ENCODE measurements at places on chromosomes 6 and 20.

DNA sequence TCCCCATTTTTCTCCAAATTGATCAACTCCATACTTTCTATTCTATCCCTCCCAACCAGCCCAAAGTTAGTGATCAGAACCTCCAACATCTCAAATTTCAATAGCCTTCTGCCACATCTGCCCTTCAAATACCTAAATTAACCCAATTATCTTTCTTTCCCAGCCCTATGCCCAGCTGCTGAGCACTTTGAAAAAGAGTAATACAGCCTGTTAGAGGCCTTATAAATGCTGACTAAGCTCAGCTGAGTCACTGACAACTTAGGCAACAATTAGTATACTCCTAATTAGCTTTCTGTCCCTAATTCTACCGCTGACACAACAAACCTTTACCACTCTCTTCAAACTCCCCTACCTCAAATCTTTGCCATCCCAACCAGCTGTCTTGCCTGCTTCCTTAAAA is 23.5 kb downstream of the RUNX2 start:
- no peak for DNase-seq

GRCh38 chr6:11374036-11375010 is 141.9 kb upstream of the NEDD9 start:
- no peak for DNase-seq

- DNase-seq, result no peak
These were observed 29.5 kb downstream of the MTHFD1L start for GRCh38 chr6:150894935-150895552.

DNA sequence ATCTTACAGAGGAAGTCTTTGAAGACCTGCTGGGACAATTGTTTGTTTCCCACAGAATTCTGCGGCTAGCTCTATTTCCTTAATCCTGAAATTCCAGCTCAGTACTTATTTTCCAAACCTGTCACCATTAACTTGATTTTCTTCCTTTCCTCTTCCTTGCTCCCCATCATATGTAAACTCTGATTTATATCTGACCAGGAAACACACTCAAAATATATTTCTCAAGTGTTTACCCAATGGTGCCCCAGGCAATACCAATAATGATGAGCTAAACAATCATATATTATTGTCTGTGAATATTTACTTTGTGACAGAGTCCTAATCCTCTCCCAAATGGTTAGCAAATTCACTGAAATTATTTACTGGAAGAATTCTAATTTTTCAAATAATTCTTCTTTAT is 597.3 kb downstream of the PKHD1 start:
- no peak for DNase-seq

- DNase-seq, result no peak
These were observed 88.8 kb downstream of the DZANK1 start for GRCh38 chr20:18377896-18378481.

DNA sequence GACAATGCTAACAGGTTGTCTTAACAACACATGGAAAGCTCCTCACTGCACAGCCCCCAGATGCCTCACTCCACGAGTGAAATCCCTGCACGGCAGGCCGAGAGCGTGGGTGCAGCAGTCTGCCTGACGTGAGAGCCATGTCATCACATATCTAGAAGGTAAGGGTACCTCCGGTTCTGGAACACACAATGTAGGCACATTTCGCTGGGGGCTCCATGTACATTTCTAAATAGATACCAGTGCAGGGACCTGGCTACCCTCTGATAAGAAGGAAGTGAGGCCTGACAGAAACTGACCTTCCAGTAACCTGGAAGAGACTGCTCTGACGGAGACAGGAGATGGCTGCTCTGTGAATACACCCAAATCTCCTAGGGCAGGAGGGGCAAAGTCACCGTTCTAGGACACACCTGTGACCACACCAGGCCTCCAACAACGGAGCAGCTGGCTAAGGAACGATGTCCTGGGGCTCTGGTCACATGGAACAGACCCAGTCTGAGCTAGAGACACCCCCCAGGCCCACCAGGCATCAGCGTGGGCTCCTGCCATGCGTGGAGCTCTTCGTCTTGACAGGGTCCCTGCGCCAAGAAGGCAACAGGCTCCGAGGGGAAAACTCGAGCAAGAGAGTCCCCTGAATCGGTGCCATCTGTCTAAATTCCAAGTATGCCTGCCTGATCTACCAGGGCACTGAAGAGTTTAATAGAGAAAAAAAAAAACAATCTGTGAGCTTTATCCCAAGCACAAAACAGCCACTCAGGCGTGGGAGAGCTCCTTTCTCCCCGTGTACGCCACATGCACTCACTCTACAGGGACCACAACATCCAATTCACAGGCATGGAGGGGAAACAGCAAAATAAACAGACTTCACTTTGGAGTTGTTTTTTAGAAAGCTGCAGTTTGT is 27.5 kb downstream of the RNASET2 start:
- no peak for DNase-seq

- no peak for DNase-seq
These were observed 735.0 kb downstream of the EPHA7 start for GRCh38 chr6:92684386-92684785.

DNA sequence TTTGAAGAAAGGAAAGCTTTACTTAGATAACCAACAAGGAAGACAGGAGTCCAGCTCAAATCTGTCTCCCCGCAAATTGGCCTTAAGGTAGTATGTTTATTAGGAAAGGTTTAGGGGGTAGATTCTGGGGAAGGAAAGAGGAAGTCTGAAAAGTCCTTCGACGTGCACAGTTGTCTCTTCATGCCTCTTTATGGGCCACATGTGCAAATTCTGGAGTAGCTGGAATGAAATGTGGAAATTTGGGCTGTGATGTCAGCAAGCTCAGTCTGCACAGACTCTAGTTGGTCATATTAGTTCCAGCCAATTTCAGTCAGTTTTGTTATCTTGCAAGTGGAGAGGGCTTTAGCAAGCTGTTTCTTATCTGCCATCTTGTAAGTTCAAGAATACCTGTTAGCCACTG is 50.1 kb downstream of the NUP153 start:
- no peak for DNase-seq

GRCh38 chr6:33276864-33277662 is at the start of gene B3GALT4:
Gene B3GALT4, plus strand, starts transcription at chr6:33277123. Its CDS starts 297 bp downstream, at chr6:33277420.
- peak; percentile 96 for DNase-seq

DNA sequence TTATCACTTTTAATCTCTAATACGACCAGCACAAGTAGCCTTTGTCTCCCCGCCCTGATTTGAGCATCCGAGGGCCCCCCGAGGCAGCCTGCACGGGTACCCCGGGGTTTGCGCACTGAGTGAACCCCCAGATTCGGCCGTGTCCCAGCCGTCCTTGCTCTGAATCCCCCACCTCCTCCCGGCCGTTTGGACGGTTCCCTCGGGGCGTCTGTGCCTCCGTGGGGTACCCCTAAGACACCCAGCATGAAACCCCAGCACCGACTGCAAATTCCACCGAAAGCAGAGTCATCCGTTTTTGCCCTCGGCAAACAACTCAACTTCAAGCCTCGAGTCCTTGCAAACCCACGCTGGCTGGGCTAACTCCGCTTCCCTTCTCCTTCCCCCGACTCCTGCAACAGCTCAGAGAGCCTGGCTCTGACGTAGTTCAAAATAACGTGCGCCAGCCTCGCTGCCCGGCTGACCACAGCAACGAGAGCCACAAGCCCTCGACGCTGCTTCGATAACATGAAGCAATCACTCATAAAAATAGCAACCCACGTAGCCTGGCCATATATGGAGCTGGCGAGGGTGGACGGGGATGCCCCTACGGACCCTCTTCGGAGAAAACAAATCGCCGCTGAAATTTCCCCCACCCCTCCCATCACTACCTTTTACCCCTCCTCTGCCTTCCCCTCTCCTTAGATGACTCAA is 764 bp upstream of the SNAP25 start:
- no peak for DNase-seq

DNA sequence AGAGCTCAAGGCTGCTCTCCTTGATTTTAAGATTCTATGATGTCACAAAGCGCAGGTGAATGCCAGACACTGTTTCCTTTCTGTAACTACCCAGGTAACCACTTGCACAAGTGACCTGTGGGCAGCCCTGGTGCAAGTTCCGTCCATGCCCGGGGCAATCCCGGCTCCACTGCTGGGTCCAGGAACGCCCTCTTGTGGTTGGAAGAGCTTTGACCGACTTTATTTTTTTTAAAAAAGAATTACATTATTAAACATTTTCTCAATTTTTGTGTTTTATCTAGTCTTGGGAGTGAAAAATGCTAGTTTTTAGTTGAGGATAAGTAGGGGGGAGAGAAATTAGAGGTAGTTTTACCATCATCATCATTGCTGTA is 695.2 kb downstream of the QKI start:
- no peak for DNase-seq

- DNase-seq, result no peak
These were observed 215.0 kb downstream of the ARID1B start for GRCh38 chr6:156992020-156992804.

GRCh38 chr6:131430531-131430930 is 142.5 kb upstream of the ARG1 start:
- DNase-seq, result no peak

DNA sequence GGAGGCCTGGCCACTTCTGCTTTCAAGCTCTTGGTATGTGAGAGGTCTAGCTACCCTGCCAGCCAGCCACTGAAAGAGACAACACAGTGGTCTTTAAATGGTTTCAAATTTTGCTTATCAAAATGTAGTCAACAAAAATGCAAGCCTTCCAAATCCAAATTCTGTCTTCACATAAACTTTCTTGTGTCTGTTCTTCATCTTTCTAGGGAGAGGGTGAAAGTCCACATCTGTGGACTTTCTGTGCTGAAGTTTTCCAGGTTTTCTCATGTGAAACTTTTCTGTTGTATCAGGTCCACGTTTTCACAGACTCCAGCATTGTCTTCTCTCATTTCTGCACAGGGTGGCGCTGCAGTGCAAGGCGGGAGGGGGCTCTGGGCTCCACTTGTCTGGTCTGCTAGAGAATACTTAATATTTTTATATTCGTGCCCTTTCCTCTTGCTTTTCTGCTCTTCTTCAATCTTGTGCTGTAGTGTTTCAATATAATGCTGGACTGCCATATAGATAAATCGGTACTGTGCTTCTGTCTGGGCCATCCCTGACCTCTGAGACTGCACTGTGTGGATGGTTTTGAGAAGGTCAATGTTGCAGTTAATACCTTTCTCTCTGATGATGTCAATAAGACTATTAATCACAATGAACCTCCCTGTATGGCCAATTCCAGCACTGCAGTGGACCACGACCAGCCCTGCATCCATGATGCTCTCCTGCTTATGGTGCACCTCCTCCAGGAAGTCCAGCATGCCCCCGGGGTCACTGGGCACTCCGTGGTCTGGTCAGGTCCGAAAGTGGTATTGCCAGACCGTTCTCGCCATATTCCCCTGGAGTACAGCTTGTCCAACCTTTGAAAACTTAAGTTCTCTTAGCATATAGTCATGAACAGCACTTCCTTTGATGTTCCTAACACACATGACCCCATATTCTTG is 161.6 kb upstream of the TNFAIP3 start:
- DNase-seq, result peak; percentile 90

GRCh38 chr20:1431158-1431557 is 35.5 kb downstream of the NSFL1C start:
- DNase-seq, result no peak

- DNase-seq, result peak; percentile 90
These were observed 619 bp downstream of the RREB1 start for GRCh38 chr6:7108196-7108963.

- no peak for DNase-seq
These were observed 40.5 kb downstream of the METTL24 start for GRCh38 chr6:110317646-110318045.

GRCh38 chr6:134258849-134259306 is 59.0 kb downstream of the SGK1 start:
- no peak for DNase-seq

GRCh38 chr6:87277123-87277522 is 45.3 kb upstream of the SMIM8 start:
- no peak for DNase-seq

GRCh38 chr6:148027201-148027600 is 315.4 kb upstream of the SASH1 start:
- DNase-seq, result no peak

GRCh38 chr6:119799596-119800509 is 450.3 kb upstream of the MAN1A1 start:
- no peak for DNase-seq

- no peak for DNase-seq
These were observed 52.4 kb downstream of the RALY start for GRCh38 chr20:34045930-34046725.

DNA sequence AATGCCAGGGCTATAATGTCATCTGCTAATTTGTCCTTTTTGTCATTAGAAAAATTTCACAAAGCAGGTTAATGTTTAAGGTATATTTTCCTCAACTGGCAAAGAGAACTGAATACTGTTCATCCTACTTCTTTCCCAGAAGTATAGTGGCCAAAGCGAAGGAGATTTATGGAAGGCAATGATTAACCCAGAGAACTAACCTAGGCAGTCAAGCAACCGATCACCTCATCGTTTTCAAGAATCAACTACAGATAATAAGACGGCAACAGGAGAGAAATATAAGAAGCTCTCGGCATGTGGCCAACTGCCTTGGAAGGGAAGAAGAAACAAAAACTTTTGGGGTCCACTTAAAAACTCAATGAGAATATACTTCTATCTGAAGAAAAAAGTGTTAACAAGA is 38.2 kb downstream of the REV3L start:
- DNase-seq, result no peak

GRCh38 chr6:78910010-78910409 is 42.7 kb downstream of the IRAK1BP1 start:
- no peak for DNase-seq

DNA sequence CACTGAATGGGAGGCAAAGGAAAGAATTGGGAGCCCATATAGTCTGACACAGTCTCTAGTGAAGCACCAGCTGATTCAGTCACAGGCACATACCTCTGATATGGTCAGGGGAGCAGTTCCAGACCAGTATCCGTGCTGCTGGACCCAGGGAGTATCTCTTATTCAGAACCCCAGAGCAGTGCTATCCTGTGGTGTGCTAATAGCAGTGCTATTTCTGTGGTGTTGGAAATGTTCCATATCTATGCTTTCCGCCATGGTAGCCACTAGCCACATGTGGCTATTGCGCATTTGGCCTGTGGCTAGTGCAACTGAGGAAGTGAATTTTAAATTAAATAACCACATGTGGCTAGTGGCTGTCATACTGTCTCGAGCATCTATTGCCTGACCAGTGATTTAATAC is 11.0 kb downstream of the SCUBE3 start:
- DNase-seq, result no peak

DNA sequence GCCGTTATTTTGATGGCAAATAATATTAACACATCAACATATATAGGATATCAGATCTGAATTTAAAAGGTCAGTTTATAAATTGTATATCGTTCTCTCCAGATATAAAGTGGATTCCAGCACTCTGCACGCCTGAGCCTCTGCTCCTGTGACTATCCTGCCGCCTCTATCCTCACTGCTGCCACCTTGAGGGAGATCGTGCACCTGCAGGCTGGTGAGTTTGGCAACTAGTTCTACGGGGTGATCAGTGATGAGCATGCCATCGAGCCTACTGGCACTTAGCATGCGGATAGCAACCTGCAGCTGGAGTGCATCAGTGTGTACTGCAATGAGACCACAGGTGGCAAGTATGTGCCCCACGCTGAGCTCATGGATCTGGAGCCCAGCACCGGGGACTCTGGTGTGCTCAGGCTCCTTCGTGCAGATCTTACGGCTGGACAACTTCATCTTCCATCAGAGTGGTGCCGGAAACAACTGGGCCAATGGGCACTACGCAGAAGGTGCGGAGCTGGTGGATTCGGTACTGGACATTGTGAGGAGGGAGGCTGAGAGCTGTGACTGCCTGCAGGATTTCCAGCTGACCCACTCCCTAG is 84.9 kb downstream of the FBXO5 start:
- DNase-seq, result peak; percentile 87

All from spleen (tissue), 13 donors.